ENCODE measurements at places on chromosomes 6 and 20. TPM values are rescaled to one million over a fixed set of nuclear protein-coding genes. Genes with fewer than 3 reads are reported as not detected.

The LRFN2 gene
- not detected for total RNA-seq

The DACT2 gene
- total RNA-seq, result not detected

The BAG2 gene
- 12.4 TPM for total RNA-seq

The HLA-DOB gene
- total RNA-seq, result 2.1 TPM

The SLC44A4 gene
- 0.30 TPM for total RNA-seq

The RFX6 gene
- not detected for total RNA-seq

The LY6G6D gene
- not detected for total RNA-seq

The MEI4 gene
- total RNA-seq, result 0.04 TPM

The CCN6 gene
- total RNA-seq, result 0.19 TPM

The C2 gene
- 1.6 TPM for total RNA-seq

The SLC25A27 gene
- total RNA-seq, result 2.1 TPM

The COL20A1 gene
- not detected for total RNA-seq

The SCRT2 gene
- not detected for total RNA-seq

The NKX2-2 gene
- total RNA-seq, result not detected

The ADGRG6 gene
- 1.5 TPM for total RNA-seq

The HCRTR2 gene
- total RNA-seq, result not detected

The RAET1L gene
- total RNA-seq, result not detected

The AGER gene
- total RNA-seq, result 9.6 TPM

The TBXT gene
- not detected for total RNA-seq

The TMEM244 gene
- not detected for total RNA-seq

The SLC22A23 gene
- total RNA-seq, result 0.24 TPM

The PNPLA1 gene
- not detected for total RNA-seq

The BEND3 gene
- total RNA-seq, result 9.3 TPM

The MOG gene
- total RNA-seq, result not detected

The SLC22A1 gene
- total RNA-seq, result not detected

The ZBTB12 gene
- 3.2 TPM for total RNA-seq

The TCEA2 gene
- 38.6 TPM for total RNA-seq

The STK38 gene
- 21.5 TPM for total RNA-seq

The ZNF311 gene
- 1.0 TPM for total RNA-seq

The WFDC5 gene
- 0.23 TPM for total RNA-seq

The SPATS1 gene
- not detected for total RNA-seq

The SULF2 gene
- total RNA-seq, result 0.88 TPM

The OXT gene
- not detected for total RNA-seq

The RSPO3 gene
- not detected for total RNA-seq

The TGM3 gene
- not detected for total RNA-seq

The TFAP2A gene
- total RNA-seq, result not detected

The SLC29A1 gene
- total RNA-seq, result 92.5 TPM

The C6orf136 gene
- 37.1 TPM for total RNA-seq

The PAK5 gene
- total RNA-seq, result not detected

The RUNX2 gene
- 4.8 TPM for total RNA-seq

The BPIFB1 gene
- total RNA-seq, result not detected

The OOEP gene
- total RNA-seq, result not detected

The COL9A3 gene
- total RNA-seq, result 1.0 TPM

The EDN1 gene
- total RNA-seq, result not detected

The SRSF12 gene
- total RNA-seq, result 0.78 TPM

The BMP2 gene
- total RNA-seq, result not detected

The ZKSCAN3 gene
- 1.8 TPM for total RNA-seq

The ULBP3 gene
- total RNA-seq, result 0.68 TPM

The ACTL10 gene
- 4.1 TPM for total RNA-seq

The SSTR4 gene
- not detected for total RNA-seq

The GDAP1L1 gene
- 0.12 TPM for total RNA-seq

The SRMS gene
- not detected for total RNA-seq

The BMP7 gene
- total RNA-seq, result not detected

The CNBD2 gene
- 3.6 TPM for total RNA-seq

The ALDH8A1 gene
- 1.8 TPM for total RNA-seq

The NPEPL1 gene
- 13.7 TPM for total RNA-seq

Measured in activated naive CD8-positive, alpha-beta T cell treated with anti-CD3 and anti-CD28 coated beads for 36 hours (primary cell).